Stimulated activated CD8-positive, alpha-beta memory T cell treated with anti-CD3 and anti-CD28 coated beads, Interleukin-2, amount 100 ng/mL, for 1 hour (primary cell): ENCODE measurements at places on chromosomes 7 and 10.

GRCh38 chr10:48651293-48651692 lies 33.4 kb upstream of the WDFY4 start:
- no peak for DNase-seq

DNA sequence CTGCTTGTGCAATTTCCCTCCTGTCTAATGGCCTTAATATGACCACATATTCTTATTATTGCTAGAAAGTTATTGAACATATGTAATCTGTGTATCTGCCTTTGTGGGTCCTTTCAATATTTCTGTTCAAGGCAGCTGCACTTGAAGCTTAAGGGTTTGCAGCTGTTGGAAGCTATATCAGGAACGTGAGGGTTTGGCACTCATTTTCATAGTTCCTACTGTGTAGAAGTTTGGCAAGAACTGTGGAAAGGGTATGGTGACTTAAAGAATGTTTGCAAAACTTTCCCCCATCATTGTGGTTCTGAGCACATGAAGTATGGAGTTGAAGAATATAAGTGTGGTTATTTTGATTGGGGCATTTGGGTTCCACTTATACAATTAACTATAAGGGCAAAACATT lies 144.7 kb upstream of the SEMA3A start:
- no peak for DNase-seq

GRCh38 chr10:6493521-6494441 lies 86.3 kb downstream of the PRKCQ start:
- no peak for DNase-seq

DNA sequence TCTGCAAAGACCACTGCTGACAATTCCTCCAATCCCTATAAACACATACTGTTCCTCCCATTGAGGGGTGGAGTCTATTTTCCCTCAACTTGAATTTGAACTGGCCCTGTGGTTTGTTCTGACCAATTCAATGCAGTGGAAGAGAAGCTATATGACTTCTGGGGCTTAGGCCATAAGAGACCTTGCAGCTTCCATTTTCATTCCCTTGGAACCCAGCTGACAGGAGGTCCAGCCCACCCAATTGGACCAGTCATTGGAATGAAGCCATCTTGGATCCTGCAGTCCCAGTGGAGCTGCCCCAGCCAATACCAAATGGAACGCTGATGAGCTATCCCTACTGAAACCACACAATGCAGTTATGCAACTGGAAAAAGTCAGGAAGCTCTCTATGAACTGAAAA lies 8.9 kb upstream of the TMED4 start:
- DNase-seq, result no peak

GRCh38 chr10:48224979-48225560 lies 49.4 kb downstream of the FRMPD2 start:
- DNase-seq, result no peak

GRCh38 chr7:98329791-98330373 lies 48.4 kb downstream of the BRI3 start:
- DNase-seq, result no peak

DNA sequence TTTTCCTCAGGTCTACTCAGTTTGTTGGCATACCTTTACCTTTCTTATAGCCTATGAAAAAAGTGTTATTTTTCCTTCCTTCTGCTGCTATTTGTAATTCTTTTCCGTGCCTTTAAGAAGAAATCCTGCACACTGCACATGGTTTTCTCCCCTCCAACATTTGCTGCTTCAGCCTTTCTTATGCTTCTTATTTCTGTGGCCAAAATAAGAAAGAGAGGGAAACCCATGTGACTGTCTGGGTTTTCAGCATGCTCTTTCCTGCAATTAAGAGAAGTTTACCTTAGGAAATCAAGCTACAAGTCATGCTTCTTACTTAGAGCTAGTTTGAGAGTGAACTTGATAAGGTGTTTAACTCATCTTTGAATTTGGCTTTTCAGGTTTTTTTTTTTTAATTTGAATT lies 11.0 kb downstream of the TBC1D12 start:
- DNase-seq, result no peak

- no peak for DNase-seq
Measured at GRCh38 chr7:21029006-21029405, 242.3 kb upstream of the SP8 start.

GRCh38 chr10:44424957-44425356 lies 40.1 kb upstream of the CXCL12 start:
- DNase-seq, result no peak

DNA sequence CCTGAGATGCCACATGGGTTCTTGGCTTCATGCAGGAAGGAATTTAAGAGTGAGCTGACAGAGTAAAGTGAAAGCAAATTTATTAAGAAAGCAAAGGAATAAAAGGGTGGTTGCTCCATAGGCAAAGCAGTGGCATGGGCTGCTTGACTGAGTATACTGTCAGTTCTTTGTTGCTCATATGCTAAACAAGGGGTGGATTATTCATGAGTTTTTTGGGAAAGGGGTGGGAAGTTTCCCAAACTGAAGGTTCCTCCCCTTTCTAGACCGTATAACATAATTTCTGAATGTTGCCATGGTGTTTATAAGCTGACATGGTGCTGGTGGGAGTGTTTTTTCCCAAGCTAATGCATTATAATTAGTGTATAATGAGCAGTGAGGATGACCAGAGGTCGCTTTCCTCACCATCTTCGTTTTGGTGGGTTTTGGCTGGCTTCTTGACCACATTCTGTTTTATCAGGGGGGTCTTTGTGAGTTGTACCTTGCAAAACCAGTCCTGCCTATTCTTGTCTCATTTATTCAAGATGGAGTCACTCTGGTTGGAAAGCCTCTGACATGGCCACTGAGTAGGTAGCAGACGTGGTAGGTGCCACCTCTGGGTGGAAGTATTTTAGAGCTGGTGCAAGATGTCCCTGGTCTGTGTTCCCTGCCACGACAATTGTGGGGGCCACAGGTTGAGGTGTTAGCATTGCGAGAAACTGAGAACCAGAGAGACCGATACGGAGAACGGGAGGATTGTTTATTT lies 107.5 kb upstream of the SDK1 start:
- no peak for DNase-seq

GRCh38 chr10:101833466-101833865 lies 10.1 kb downstream of the KCNIP2 start:
- no peak for DNase-seq

DNA sequence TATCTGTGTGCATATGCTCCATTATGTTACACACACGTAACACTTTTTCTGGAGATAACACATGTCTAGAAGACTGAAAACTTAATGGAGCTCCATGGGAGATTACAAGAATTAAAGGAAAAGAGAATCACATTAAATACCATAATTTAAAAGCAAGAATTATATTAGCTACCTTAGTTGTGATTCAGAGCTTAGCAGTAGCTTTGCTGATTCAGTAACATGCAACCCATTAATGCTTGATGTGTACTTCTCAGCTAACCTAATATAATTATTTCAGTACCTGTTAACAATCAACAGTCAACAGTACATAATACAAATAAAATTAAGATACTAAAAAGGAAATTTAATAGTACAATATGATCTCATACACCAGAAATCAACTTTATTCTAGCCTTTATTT lies 73.8 kb upstream of the GPR22 start:
- no peak for DNase-seq

- DNase-seq, result no peak
Measured at GRCh38 chr7:154874409-154875113, 128.4 kb downstream of the PAXIP1 start.

DNA sequence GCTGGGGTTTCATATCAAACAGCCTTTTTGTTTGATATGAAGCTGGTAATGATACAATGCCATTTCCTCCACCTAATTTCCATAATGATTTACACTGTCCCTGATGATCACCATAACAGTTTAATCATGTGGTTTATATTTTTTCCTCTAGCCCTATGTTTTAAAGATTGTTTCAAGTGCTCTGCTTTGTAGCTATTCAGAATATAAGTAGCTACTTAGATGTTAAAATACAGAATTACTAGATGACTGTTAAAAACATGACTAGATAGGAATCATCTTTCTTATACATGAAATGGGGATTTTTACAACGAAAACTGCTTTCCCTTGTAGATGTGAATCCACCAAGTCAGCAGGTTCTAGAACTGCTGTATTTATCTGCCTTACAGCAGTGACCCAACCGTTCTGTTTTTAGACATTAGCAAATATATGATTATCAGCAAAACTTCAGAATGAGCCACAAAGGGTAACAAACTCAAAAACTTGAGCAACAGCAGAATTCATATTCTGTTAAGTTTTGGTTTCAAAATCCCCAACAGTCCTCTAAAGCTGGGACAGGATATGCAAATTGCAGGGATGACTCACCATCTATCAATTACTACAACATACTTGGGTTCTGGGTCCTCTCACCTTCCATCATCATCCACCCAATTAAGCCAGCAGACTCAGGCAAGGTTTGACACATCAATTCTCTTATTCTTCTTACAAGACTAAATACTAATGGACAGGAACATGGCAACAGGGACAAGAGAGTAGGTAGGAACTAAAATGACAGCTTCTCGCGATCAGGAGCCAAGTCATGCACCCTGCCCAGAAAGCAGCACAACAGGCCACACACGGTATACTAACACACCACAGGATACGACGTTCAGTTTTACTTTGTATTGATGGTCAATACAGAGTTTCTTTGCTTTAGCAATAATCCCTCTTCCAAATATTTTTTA lies 83.9 kb downstream of the PIP4K2A start:
- DNase-seq, result no peak

GRCh38 chr7:43240565-43240964 lies 128.1 kb downstream of the HECW1 start:
- no peak for DNase-seq

GRCh38 chr10:110061687-110062086 lies 53.9 kb downstream of the ADD3 start:
- DNase-seq, result no peak

GRCh38 chr7:99409192-99409572 lies 413 bp downstream of the BUD31 start:
- DNase-seq, result no peak

DNA sequence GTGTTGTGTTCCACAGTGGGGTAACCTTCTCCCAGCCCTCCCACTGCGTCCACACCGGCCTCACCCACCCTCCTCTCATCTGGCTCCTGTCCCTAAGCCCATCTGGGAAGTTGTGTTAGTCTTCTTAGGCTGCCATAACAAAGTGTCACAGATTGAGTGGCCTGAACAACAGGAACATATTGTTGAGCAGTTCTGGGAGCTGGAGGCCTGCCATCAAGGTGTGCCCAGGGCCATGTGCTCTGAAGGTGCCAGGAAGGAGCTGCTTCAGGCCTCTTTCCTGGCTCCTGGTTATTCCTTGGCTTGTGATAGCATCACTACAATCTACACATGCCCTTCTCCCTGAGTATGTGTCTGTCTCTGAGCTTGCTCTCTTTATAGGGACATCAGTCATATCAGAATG lies 327.6 kb upstream of the COBL start:
- no peak for DNase-seq

- no peak for DNase-seq
Measured at GRCh38 chr7:131949659-131950058, 393.2 kb upstream of the PODXL start.

- no peak for DNase-seq
Measured at GRCh38 chr10:79310911-79311573, 36.2 kb upstream of the PPIF start.

DNA sequence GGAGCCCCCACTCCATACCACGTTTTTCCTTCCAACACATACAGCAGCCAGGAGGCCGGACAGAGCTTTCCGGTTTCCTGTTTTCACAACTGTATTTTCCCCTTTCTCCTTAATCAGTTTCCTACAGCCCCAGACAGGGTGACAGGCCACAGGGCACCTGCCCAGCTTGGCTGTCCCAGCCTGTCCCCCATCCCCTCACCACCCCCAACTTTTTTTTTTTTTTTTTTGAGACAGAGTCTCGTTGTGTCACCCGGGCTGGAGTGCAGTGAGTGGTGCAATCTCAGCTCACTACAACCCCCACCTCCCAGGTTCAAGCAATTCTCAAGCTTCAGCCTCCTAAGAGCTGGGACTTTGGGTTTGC lies 10.3 kb upstream of the HSPB1 start:
- DNase-seq, result no peak

- DNase-seq, result no peak
Measured at GRCh38 chr7:146411975-146412374, 295.4 kb downstream of the CNTNAP2 start.

DNA sequence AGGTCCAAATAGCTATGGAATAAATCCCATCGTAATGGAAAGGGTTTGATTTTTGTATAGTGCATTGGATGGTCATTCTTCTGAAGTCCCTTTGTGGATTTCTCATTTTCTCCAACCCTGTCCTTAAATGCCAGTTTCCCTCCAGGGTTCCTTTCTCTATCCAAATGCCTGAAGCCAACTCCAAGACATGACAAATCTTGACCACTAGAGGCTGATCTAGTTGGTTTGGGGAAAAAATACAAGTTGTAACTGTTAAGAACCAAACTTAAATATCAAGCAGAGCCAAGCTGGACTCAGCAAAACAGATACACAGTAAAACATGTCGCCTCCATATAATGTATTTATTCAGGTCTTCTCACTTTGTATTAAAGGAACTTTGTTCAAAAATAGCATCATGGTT lies 28.7 kb downstream of the FRMD4A start:
- no peak for DNase-seq

- no peak for DNase-seq
Measured at GRCh38 chr7:92813390-92814024, 22.9 kb downstream of the CDK6 start.

DNA sequence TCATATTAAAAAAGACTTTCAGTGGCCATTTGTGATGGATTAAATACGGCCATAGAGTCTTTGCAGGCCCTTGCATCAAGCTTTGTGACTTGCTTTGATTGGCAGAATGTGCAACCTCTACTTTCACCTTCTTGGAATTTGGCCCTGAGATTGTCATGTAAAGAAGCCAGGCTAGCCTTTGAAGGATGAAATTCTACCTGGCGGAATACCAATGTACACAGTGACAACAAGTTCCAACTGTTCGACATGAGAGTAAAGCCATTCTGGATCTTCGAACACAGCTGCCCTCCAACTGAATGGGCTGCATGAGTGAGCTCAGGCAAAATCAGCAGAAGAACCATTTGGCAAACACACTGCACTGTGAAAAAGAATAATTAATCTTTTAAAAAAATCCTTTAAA lies 321.3 kb downstream of the PHF14 start:
- no peak for DNase-seq

- DNase-seq, result no peak
Measured at GRCh38 chr7:6074612-6075380, 43.6 kb downstream of the ANKRD61 start.

DNA sequence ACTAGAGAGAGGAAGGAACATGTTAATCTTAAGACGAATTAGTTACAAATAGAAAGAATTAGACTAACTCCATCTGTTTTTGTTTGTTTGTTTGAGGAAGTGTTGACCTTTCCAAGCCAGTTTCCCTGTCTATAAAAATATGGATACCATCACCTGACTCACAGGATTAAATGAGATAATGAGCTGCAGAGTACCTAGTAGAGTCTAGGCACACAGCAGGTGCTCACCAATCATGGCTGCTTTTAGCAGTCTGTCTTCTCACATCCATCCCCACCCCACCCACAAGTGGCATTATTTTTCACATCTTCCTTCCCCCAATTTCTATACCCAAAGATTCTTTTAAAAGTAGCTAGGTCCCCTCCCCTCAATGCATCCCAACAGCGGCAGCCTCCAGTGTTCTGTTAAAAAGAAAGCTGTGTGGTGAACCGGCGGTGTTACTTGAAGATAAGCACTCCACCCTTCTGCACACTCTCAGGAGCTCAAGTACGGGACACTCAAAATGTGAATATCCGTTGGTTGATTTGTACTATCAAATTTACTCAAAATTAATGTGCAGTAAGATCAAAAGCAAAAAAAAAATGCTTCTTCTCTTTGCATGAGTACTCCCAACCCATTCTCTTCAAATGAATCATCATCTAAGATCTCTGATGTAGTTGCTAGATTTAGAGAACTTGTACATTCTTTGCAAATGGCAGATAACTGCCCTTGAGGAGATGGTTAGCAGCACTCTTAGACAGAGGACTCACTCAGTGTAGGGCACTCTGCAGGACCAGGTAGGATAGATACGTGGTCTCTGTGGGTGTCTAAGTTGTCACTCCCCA lies 145.4 kb upstream of the ASAH2 start:
- no peak for DNase-seq
